ENCODE measurements at places on chromosomes 1 and 21. TPM values are rescaled to one million over a fixed set of nuclear protein-coding genes. Genes with fewer than 3 reads are reported as not detected.

Gene MYBPH
- not detected for total RNA-seq

Gene NTMT2
- not detected for total RNA-seq

Gene HUNK
- total RNA-seq, result 13.6 TPM

Gene TRIM63
- not detected for total RNA-seq

Gene SAMD11
- total RNA-seq, result 232 TPM

Gene KRTAP19-3
- total RNA-seq, result not detected

Gene EPRS1
- 46.5 TPM for total RNA-seq

Gene C1orf53
- total RNA-seq, result 24.9 TPM

Gene MSH4
- not detected for total RNA-seq

Gene ZNF695
- 3.0 TPM for total RNA-seq

Gene FAAH
- total RNA-seq, result 0.74 TPM

Gene AMIGO1
- total RNA-seq, result 0.41 TPM

Gene LYPD8
- not detected for total RNA-seq

Gene SEMA4A
- total RNA-seq, result 1.8 TPM

Gene G0S2
- not detected for total RNA-seq

Gene WRAP73
- 23.7 TPM for total RNA-seq

Gene MMP23B
- 0.79 TPM for total RNA-seq

Gene BRWD1
- total RNA-seq, result 30.3 TPM

Gene TMEM167B
- 18.7 TPM for total RNA-seq

Gene SLC30A2
- not detected for total RNA-seq

Gene BEST4
- not detected for total RNA-seq

Gene OR4F16
- not detected for total RNA-seq

Gene C1orf35
- total RNA-seq, result 18.7 TPM

Gene PCSK9
- total RNA-seq, result 0.03 TPM

Gene MFN2
- total RNA-seq, result 53.6 TPM

Gene TAL1
- total RNA-seq, result not detected

Gene LIPI
- total RNA-seq, result not detected

Gene ZNF697
- 1.7 TPM for total RNA-seq

Gene ID3
- 400 TPM for total RNA-seq

Gene LRRC71
- total RNA-seq, result not detected

Gene FUCA1
- 2.3 TPM for total RNA-seq

Gene RIPPLY3
- total RNA-seq, result not detected

Gene TMPRSS3
- 0.45 TPM for total RNA-seq

Gene RGS5
- 1.9 TPM for total RNA-seq

Gene OR6N2
- total RNA-seq, result not detected

Gene FOXD2
- total RNA-seq, result 10.7 TPM

Gene CALML6
- total RNA-seq, result not detected

Gene SEC16B
- 0.82 TPM for total RNA-seq

Gene CADM3
- total RNA-seq, result not detected

Gene CFAP107
- not detected for total RNA-seq

Gene MINDY1
- 5.9 TPM for total RNA-seq

Gene GJB5
- total RNA-seq, result not detected

Gene SESN2
- 14.7 TPM for total RNA-seq

Gene SPRR2F
- not detected for total RNA-seq

Gene PAPPA2
- total RNA-seq, result 1.2 TPM

Gene PODN
- 4.1 TPM for total RNA-seq
